ENCODE measurements at places on chromosomes 6 and 20. TPM values are rescaled to one million over a fixed set of nuclear protein-coding genes. Genes with fewer than 3 reads are reported as not detected.
A peak's percentile ranks its signal among the peaks of the same experiment; 100 is the strongest.

GRCh38 chr20:750801-751200 is 17.5 kb downstream of the SLC52A3 start:
- DNase-seq, result no peak

- no peak for DNase-seq
These were observed 73.4 kb downstream of the PTPN1 start for GRCh38 chr20:50583442-50584150.

- DNase-seq, result peak; percentile 84
These were observed at the start of gene EHMT2 for GRCh38 chr6:31897612-31898382. EHMT2 (minus strand) TSS chr6:31897698; CDS start chr6:31897677, 21 bp downstream.

GRCh38 chr20:13430346-13431002 is 208.3 kb downstream of the TASP1 start:
- peak; percentile 43 for DNase-seq

- DNase-seq, result peak; percentile 84
These were observed 58.4 kb downstream of the SMLR1 start for GRCh38 chr6:130885392-130886192.

- DNase-seq, result no peak
These were observed 102.7 kb upstream of the CNKSR3 start for GRCh38 chr6:154613137-154613676.

DNA sequence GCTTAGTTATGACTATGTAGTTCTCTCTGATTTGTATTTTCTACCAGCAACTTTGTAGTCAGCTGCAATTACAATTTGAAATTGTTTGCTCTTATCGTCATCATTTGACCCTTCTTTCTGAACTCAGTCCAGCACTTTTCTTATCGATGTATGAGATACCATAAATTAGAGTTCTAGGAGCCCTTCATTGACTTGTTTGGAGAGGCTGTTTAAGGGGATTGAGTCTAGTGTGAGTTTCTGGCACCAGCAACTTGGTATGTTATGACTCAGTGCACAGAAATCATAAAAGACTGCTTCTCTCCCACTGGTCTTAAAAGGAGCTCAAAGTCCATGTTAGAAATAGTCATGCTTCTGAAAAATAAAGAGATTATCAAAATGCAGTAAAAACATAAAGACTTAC is 190.3 kb downstream of the TENT5A start:
- DNase-seq, result no peak

POPDC3 gene
- 0.26 TPM for total RNA-seq

BHLHE23 gene
- total RNA-seq, result not detected

Measured in mucosa of gallbladder (tissue), 1 donor.